CD4-positive, alpha-beta T cell (primary cell): ENCODE measurements at places on chromosomes 5 and 9. TPM values are rescaled to one million over a fixed set of nuclear protein-coding genes. Genes with fewer than 3 reads are reported as not detected.

The PAX5 gene
- 0.03 TPM for total RNA-seq

The ANKRD33B gene
- total RNA-seq, result 1.3 TPM

The FGF18 gene
- 0.31 TPM for total RNA-seq

The FAM53C gene
- 83.8 TPM for total RNA-seq

- no peaks in the 10 kb centered on the region for H3K27me3 ChIP-seq
- no peaks in the 10 kb centered on the region for H3K36me3 ChIP-seq
- no peak for DNase-seq
These were observed 159.0 kb downstream of the KCTD16 start for GRCh38 chr5:144329681-144330080.

DNA sequence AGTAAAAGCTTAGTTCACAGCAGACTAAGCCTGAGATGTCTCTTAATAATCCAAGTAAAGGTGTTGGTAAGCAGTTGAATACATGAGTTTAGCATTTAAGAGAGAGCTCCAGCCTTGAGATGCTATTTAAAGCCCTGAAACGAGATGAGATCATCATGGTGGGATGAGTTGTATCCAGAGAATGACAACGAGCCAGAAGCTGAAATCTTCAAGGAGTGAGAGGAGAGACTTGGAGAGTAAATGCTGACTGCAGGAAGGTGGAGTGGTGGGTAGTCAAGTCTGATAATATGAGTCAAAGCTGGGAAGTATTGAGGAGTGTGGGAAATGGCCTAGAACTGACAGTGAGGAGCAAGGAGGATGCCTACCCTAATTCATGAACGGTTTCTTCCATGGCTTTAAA is 53.7 kb downstream of the PLAC8L1 start:
- no peak overlapping the region for H3K4me3 ChIP-seq
- no peak overlapping the region for H3K27ac ChIP-seq
- no peaks in the 10 kb centered on the region for H3K4me1 ChIP-seq
- DNase-seq, result no peak
- H3K36me3 ChIP-seq, result no peaks in the 10 kb centered on the region
- H3K27me3 ChIP-seq, result no peaks in the 10 kb centered on the region

- DNase-seq, result no peak
- H3K4me1 ChIP-seq, result peaks cover 15% of the 10 kb centered on the region
- H3K27ac ChIP-seq, result no peak overlapping the region
- H3K27me3 ChIP-seq, result no peaks in the 10 kb centered on the region
These were observed 24.8 kb downstream of the KCTD16 start for GRCh38 chr5:144195448-144195847.

DNA sequence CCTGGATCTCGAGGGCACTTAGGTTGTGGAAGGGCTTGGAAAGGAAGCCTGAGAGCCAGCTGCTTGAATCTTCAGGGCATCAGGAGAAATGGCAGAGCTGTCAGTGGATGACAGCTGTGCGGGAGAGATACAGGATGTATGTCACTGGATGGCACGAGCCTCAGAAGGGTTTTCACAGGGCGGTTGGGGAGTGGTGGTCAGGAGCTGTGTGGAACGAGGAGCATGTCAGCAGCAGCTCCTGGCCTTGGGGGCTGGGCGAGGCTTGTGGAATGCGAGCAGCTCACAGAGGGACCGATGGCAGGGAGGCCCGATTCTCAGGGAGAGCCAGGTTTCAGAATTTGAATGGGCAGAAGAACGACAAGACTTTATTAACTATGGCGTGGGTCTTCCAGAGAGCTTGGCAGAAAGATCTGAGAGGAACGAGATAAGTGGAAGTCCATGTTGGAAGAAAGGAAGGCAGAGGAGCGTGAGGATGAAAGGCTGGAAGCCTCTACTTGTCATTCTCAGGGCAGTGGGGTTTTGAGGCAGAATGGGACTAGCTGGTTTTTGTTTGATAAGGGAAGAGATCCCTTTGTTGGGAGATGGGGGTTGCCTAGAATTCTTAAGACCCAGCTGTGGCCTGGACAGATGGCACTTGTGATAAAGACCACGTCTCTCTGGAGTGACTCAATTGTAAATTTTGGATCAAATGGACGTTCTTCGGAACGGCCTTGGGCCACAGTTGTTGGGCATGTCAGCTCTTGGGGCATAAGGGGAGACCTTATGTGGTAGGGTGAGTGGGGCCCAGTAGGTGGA is 60.3 kb downstream of the SNX30 start:
- no peak overlapping the region for H3K27ac ChIP-seq
- no peaks in the 10 kb centered on the region for H3K27me3 ChIP-seq
- no peak for DNase-seq
- peaks cover 4% of the 10 kb centered on the region for H3K36me3 ChIP-seq

DNA sequence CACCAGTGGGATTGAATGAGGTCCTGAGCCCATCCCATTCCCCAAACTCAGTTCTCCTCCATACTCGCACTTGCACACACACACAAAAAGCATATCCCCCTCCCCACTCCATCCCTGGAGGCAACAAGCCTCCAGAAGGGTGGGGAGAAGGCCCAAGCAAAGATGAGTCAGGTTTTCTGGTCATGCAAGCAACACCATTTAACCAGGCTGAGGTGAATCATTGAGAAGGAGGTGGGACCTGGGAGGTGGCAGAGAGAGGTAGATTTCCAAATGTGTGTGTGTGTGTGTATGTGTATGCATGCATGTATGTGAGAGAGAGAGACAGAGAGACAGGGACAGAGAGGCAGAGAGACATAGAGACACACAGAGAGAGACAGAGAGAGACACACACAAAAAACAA is 185.2 kb upstream of the TRIM32 start:
- H3K27ac ChIP-seq, result no peak overlapping the region
- no peak for DNase-seq
- H3K27me3 ChIP-seq, result no peaks in the 10 kb centered on the region
- no peaks in the 10 kb centered on the region for H3K36me3 ChIP-seq
- H3K4me3 ChIP-seq, result no peak overlapping the region
